ENCODE measurements at places on chromosomes 5 and 9. TPM values are rescaled to one million over a fixed set of nuclear protein-coding genes. Genes with fewer than 3 reads are reported as not detected.

The EPB41L4B gene
- 1.7 TPM for total RNA-seq

The PPP3R2 gene
- not detected for total RNA-seq

The SLC36A3 gene
- total RNA-seq = not detected

The KYAT1 gene
- 15.1 TPM for total RNA-seq

The AFAP1L1 gene
- total RNA-seq = 9.7 TPM

The TSSK1B gene
- 0.26 TPM for total RNA-seq

The TAF1L gene
- not detected for total RNA-seq

The PTGDS gene
- total RNA-seq = 0.39 TPM

The SLCO4C1 gene
- 0.16 TPM for total RNA-seq

The IFNA13 gene
- total RNA-seq = not detected

The OR1Q1 gene
- total RNA-seq = not detected

The ORM2 gene
- not detected for total RNA-seq

The PIP5KL1 gene
- total RNA-seq = 3.7 TPM

The NPR3 gene
- total RNA-seq = 2.7 TPM

The CEL gene
- 0.52 TPM for total RNA-seq

The LCN6 gene
- total RNA-seq = not detected

The BARHL1 gene
- total RNA-seq = not detected

The POU5F2 gene
- 0.13 TPM for total RNA-seq

The KCTD16 gene
- 0.40 TPM for total RNA-seq

The NDST1 gene
- total RNA-seq = 76.7 TPM

All from epithelial cell of alveolus of lung (primary cell).